H7 (cell line): ENCODE measurements at places on chromosomes 4 and X.

GRCh38 chrX:87338510-87338909, 179.1 kb upstream of the KLHL4 start:
- peak; percentile 7 for DNase-seq

GRCh38 chrX:8971116-8971515, 62.8 kb downstream of the FAM9B start:
- DNase-seq = no peak

- no peak for DNase-seq
Observed at GRCh38 chrX:10507181-10507580, 113.2 kb downstream of the MID1 start.

DNA sequence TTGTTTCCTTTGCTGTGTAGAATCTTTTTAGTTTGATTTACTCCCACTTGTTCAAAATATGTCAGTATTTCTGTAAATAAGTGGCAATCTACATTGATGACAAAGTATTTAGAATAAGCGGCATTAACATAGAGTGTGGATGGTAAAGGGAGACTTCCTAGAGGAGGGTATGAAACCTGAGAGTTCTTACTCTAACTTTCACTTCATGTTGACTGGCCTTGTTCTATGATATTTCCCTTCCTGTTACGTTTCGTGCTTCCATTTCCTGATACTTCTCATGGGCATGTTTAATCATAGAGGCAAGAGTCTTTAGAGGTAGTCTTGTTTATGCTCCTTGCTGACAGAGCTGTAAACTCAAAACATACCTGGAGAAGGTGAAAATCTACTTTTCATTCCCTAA, 408.9 kb downstream of the GLUD2 start:
- DNase-seq = no peak

DNA sequence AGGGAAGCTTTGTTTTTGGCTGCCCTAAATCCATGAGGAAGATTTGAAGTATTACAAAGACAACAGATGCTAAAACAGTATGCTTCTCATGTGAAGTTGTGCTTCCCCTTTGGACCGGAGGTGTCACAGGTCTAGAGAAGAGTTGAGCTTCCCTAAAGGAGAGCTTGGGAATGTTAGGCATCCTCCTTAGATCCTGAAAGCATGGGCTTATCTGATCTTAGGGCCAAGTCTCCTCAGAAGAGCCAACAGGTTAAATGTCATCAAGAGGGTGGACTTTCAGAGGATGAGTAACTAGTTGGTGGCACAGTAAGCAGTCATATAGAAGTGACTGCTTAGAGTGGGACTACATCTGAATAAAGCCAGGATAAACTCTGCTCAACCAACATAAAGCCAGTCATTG, 205.4 kb downstream of the RPA4 start:
- no peak for DNase-seq

DNA sequence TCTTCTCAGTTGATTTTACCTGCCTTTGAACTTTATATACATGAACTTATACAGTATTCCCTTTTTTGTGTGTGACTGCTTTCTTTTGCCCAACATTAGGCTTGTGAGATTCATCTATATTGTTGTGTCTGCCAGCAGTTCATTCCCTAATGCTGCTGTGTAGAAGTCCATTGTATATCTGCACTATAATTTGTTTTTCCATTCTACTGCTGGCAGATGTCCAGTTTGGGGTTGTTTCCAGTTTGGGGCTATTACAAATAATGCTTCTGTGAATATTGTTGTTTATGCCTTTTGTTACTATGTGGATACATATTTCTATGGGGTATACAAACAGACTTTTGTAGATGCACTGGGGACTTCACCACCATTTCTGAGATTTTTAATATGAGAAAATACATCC, 268.4 kb downstream of the DCTD start:
- no peak for DNase-seq

DNA sequence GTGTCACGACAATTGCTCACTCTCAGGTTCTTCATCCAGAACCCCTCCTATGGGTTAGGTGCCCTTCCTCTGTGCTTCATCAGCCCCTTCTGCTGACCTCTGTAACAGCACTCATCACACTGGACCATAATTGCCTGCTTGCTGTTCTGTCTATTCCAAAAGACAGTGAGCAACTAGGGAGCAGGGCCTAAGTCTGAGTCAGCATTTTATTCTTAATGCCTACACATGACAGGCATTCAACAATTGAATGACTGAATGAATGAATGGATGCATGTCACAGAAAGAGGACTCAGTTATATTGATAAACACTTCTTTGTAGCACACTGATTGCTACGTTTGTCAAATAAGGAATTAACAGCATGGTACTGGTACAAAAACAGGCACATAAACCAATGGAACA, 317.0 kb downstream of the ZIC3 start:
- no peak for DNase-seq

DNA sequence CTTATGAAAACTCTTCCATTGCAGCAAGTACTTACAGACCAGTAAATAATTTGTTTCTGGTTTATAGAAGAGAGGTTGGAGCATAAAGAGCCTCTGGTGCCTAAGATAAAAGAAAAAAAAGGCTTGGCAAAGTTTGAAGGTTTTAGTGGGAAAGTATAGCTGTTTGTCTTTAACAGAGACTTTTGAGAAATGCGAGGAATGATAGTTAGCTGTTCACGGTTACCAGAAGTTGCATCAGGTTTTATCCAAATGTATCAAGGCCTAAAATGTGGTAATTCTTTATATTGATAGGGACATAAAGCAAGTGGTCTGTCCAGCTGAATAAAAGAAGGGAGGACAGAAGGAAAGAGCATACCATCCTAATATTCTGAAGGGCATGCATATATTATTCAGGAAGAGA, 29.3 kb downstream of the RAP1GDS1 start:
- DNase-seq = no peak

- no peak for DNase-seq
Observed at GRCh38 chr4:16706251-16706650, 192.2 kb downstream of the LDB2 start.

- DNase-seq = no peak
Observed at GRCh38 chr4:112143781-112144180, 1.5 kb upstream of the FAM241A start.

DNA sequence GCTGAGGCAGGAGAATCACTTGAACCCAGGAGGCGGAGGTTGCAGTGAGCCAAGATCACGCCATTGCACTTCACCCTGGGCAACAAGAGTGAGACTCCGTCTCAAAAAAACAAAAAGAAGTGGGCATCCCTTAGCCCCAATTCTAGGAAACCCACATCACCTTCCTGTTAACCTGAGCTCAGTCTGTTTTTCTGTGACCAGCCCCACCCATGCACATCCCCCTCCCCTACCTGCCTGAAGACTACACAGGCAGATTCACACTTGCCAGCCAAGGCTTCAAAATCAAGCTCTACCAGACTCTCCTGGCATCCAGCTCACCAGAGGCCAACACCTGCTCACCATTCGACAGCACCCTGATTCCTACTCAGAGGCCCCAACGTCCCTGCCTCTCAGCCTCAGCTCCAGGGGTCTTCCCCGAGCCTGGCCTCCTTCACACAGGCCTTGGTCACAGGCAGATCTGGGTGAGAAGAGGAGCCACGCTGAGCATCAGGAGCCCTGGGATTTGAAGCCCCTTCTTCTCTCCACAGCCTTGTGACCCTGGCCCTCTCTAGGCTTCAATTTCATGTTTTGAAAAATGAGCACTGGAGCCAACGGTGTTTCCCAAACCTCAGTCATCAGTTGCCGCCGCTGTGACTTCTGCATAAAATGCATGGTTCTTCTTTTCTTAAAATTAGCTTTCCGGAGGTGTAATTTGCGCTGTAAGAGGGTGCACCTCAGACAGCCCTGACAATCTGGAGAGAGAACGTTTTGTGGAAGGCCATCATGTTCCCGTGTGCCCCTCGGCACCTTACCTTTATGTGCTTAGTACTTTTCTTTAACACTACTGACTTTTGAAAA, 47.3 kb downstream of the JAKMIP1 start:
- no peak for DNase-seq

GRCh38 chr4:2500547-2500946, 31.6 kb downstream of the RNF4 start:
- DNase-seq = no peak

- no peak for DNase-seq
Observed at GRCh38 chrX:54819201-54819600, 11.7 kb downstream of the MAGED2 start.

DNA sequence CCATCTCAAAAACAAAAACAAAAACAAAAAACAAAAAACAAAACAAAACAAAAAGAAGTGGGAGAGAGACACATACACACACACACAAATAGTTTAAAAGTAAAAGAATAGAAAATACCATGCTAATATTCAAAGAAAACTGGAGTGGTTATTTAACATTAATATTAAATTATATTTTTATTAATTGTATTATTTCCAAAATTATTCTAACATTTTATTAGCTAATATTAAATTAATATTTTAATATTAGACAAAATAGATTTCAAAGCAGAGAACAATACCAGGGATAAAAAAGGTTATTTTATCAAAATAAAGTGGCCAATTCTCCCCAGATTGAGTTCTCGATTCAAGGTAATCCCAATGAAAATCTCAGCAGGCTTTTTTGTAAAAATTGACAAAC, 90.9 kb downstream of the NAT8L start:
- DNase-seq = no peak

DNA sequence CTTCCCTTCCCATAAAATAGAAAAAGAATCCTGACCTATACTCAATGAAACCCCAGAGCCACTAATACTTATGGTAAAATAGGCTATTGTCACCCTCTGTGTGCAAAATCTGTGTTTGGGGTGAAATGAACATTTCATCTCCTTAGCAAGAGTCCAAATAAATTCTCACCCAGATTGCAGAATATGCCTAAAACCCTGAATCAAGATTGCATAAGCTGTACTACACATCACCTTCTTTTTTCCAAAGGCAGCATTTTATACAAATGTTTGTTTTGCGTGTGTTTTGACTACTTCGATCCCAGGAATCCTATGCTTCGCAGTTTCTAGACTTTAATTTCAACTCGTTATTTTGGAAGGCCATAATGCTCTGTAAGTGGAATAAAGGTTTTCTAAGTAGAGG, 12.2 kb upstream of the HADH start:
- no peak for DNase-seq

- DNase-seq = no peak
Observed at GRCh38 chr4:35105486-35105885, 1138.8 kb downstream of the ARAP2 start.

GRCh38 chr4:26433556-26433955, 56.7 kb downstream of the CCKAR start:
- no peak for DNase-seq

DNA sequence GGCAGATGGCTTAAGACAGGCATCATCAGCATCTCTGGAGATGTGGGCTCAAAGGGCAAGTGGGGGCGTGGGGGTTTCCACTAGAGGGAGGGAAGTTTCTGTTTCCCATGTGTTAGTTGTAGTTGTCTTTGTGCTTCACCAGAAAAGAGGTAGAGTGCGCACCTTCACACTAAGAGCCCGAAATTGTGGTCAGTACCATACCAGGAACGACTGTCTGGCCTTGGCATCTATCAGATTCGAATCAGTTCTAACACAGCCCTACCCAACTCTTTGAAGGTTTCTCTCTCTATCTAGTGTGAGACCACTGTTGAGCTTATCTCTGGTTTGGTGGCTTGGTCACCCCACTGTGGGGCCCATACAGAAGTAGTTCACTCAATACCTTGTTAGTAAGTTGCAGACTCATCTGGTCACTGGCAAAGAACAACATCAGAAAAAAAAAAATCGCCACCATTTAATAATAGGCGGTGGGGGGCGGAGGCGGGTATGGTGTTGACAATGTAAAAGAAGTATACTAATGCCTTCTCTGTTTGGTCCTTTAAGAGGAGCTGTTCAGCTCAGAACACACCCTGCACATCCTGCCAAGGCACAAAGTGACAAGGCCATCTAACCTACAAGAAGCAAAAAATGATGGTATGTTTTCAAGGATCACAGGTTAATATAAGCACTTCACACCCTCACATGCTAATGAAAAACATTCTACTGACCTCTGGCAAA, 71.1 kb downstream of the NYX start:
- DNase-seq = no peak

GRCh38 chr4:108878806-108879205, 116.0 kb upstream of the ETNPPL start:
- no peak for DNase-seq
